ENCODE measurements at places on chromosomes 2 and 18.
A peak's percentile ranks its signal among the peaks of the same experiment; 100 is the strongest.

- no peak for DNase-seq
These were observed 91.6 kb upstream of the TANK start for GRCh38 chr2:161068670-161069069.

- no peak for DNase-seq
These were observed 680 bp downstream of the CTDSP1 start for GRCh38 chr2:218400167-218400929.

DNA sequence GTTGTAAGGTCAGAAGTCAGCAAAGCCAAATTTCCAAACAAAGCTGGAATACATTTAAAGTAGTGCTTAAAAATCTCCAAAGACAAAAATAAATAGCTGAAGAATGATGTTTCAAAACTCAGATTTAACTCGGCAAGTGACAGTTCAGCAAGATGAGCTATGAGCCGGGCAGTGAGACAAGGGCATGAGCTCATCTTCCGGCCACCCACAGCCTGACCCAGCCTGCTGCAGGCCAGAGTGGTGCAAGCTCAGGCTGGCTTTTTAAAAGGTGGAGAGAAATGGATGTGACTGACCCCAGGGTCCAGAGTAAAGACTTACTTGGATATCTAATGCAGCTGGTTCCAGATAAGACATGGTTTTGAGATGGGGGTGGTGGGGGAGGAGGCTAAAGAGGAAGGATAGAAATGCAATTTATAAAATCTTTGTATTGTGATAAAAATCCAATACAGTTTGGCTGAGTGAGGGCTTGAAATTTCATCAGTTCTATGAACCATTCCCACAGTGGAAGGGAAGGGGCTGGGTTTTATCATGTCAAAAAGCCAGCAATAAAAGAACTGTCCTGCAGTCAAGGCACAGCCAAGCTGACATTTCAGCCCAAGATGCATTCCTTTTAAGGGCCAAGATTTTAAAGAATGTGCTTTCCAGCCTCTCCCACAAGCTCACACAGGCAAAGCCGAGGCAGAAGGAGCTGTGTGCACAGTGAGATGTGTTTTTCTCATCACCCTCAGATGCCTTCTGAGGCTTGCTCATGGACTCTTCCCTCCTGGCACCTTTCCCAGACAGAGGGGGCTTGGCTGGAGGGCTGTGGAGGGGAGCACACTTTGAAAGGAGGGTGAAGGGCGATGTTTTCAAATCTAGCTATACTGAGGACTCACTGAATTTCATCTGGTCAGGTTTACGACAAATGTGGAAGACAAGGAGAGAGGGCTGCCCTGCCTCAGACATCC lies 97.9 kb upstream of the KLHL29 start:
- DNase-seq, result no peak

DNA sequence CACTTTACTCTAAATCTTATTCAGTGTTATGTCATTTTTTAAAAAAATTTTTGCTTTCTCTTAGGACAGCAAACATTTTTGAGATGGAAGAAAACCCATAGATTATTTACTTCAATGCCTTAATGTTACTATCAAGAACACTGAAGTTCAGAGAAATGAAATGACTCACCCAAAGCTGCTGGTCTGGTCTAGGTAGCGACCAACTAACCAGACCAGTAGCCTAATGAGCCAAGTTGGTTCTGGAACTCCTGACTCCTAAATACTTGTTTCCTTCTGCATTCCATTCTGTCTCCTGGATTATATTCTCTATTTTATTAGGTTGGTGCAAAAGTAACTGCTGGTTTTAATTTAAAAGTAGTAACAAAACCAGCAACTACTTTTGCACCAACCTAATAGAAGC lies 35.4 kb downstream of the SLC8A1 start:
- no peak for DNase-seq

- no peak for DNase-seq
These were observed 202.5 kb downstream of the CTNNA2 start for GRCh38 chr2:79715338-79715737.

DNA sequence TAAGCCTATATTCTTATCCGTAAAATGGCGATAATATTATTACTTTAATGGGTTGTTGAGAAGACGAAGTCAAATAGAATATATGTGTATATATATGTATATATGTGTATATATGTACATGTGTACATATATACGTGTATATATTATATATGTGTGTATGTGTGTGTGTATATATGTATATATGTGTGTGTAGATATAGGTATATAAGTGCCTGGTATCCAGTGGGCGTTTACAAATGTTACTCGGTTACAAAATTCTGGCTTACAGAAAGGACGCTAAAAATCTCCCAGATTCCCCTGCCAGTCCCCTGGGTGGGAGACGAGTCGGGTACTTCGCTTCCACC lies 295 bp upstream of the MTX2 start:
- no peak for DNase-seq

DNA sequence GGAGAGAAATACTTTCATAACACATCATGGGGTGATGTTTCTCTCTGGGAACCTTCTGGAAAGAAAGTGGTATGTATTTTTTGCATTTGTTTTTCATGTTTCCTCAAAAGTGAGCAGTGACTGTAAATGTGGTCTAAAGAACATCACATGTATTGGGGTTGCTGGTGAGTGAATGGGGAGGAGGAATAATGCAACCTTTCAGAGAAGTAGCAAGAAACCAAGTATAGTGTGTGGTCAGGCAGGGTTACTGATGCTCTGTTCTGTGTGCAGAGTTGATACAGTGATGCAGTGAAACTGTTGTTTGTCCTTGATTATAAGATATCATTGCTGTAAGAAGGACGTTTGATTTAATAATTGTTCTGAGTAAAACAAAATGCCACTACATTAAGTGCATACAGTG lies 24.1 kb downstream of the ADNP2 start:
- no peak for DNase-seq

DNA sequence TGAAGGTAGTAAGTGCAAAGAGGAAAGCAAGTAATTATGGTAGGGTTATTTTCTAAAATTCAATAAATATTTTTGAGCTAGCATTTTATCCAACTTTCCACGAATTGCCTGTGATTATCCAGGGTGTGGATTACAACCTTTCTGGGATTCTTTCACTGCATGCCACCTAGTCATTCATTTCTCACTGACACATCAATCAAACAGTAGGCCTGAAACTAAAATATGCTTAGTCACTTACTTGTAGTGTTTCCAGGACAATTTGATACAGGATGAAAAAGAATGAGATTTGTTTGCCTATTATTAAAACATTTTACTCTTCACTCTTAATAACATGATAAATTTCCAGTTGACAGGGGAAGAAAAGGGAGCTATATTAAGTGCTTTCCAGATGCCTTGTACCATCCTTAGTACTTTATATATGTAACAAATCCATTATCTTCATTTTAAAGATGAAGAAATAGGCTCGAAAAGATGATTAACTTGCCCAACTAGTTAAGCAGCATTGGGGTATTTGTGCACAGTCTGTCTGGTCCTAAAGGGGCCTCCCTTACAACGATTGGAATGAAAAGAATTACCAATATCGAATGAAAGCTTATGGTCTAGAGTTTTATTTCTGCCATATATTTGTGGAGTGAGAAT lies 70.4 kb downstream of the KCTD1 start:
- no peak for DNase-seq

DNA sequence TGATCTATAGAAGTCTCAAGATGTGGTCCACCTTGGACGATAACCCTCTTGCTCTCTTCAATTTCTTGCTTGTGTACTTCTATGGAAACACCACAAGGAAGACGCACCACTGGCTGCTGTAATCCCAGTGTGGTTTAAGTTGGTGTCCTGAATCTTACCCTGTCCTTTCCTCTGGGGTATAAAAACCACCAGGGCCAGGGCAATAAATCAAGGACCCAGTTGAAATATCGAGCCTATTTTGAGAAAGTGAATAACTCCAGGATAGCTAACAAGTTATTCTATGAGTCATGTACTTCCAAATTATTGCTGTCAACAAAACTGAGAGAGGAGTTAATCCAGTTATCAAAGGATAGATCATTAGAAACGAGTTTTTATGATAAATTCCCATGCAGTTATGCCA lies 137.0 kb downstream of the RND3 start:
- no peak for DNase-seq

DNA sequence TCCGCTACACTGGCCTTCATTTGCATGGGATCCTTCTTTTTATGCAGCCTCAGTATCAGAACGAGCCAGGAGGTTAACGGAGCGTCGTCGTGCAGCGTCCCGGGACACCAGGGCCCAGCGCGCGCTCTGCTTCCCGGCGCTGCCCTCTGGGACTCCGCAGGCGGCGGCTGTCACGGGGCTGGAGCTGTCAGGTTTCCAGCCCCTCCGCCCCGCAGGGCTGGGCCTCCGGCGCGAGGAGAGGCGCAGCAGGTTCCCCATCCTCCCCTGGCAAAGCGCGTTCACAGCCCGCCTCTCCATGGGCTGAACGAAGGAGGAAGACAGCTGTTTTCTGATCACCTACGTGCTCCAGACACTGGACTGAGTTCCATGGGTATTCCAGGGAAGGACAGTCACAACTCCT lies 12.5 kb upstream of the PAX8 start:
- DNase-seq, result no peak

GRCh38 chr18:13804305-13804704 lies 19.6 kb upstream of the MC5R start:
- no peak for DNase-seq

DNA sequence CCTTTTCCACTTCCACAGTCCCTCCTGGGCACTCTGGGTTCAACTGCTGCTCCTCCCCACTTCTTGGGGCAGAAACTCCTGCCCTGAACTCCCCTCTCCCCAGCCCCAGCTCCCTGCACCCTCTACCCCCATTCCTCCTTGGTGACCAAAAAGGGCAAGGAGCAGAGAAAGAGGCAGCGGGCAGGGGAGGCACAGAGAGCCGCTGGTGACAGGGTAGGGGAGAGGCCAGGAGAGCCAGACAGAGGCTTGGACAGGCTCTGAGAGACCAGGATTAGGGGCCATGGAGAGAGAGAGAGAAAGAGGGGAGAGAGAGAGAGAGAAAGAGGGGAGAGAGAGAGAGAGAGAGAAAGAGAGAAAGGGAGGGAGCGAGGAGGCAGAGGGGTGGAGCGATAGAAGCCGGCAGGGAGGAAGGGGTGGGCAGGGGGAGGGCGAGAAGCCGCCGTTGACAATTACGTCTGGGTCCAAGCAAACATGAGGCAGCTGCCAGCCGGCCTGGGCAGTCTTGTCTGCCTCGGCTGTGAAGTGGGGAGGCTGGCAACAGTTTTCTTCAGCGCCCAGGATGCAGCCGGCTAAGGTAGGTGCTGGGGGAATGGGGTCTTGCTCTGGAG lies at the start of gene KCNIP3:
Gene KCNIP3 (plus strand): TSS at position 468 of the 608 bp plus-strand sequence. CDS start 92 bp downstream, at position 560.
- DNase-seq, result peak; percentile 66

DNA sequence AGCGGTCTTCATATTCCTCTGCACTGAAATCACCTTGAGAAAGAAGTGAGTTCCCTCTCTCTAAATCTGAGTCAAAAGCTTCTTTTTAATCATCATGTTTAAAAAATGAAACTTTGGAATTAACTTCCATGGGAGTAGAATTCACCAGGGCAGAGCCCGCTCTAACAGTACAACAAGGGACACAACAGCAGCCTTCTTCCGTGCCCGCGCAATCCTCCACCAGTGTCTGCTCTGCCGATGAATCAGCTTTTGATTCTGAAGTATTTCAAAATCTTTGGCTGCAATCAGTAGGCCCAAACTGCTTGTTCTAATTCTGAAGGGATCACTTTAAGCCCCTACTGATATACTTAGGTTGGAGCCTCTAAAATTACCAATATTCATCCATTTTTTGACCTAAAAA lies 76.9 kb downstream of the USP40 start:
- no peak for DNase-seq

- peak; percentile 78 for DNase-seq
These were observed 24.8 kb downstream of the TTC27 start for GRCh38 chr2:32652555-32653209.

DNA sequence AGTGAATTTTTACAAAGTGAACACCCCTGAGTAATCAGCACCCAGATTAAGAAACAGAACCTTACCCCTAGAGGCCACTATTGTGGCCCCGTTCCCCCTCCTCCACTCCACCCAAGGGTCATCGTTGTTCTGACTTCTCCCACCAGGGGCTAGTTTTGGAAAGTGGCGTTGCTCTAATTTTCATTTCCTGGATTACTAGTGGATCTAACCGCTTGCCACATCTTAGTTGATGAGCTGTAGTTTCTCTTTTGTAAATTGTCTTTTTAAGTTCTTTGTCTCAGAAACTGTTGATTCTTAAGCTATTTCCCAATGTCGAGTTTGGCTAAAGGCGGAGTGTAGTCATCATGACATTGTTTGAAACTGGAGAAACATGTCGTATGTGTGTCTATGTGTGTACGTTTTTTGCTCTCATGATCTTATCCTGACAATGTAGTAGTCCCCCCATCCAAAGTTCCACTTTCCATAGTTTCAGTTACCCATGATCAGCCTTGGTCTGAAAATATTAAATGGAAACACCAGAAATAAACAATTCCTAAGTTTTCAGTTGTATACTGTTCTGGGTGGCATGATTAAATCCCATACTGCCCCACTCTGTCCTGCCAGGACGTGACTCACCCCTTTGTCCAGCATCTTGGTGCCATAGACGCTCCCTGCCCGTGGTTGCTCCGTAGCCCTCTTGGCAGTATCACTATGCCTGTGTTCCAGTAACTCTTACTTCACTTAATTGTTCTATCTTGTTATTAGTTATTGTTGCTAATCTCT lies 71.0 kb upstream of the SP3 start:
- DNase-seq, result no peak

- DNase-seq, result no peak
These were observed 55.9 kb upstream of the ACYP2 start for GRCh38 chr2:54059504-54059903.

All from NCI-H2081 treated with DMSO at 0.1 percent for 48 hours (cell line).